GM23248 (cell line): ENCODE measurements at places on chromosomes 3 and 15. TPM values are rescaled to one million over a fixed set of nuclear protein-coding genes. Genes with fewer than 3 reads are reported as not detected.

- no peak overlapping the region for H3K4me3 ChIP-seq
- H3K4me1 ChIP-seq, result no peaks in the 10 kb centered on the region
- DNase-seq, result no peak
These were observed 327.2 kb downstream of the LRTM1 start for GRCh38 chr3:54600441-54601204.

Gene EFCC1
- not detected in 2 replicates for total RNA-seq

DNA sequence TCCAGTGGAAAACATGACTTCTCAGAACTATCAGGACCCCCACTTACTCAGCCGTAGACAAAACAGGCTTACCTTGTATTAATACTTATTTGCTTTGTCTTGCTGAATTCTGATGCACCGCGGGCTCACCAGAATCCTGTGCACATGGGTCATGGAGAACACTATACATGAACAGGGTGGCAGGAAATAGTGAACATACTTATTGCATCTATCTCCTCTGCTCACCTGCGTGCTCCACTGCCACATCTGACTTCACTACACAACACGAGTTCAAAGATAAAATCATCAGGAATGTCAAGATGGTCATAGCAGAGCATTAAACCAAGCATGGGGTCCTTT lies 10.7 kb upstream of the MAPK6 start:
- H3K36me3 ChIP-seq, result no peaks in the 10 kb centered on the region
- no peak for DNase-seq
- H3K27me3 ChIP-seq, result no peaks in the 10 kb centered on the region
- no peak overlapping the region for H3K27ac ChIP-seq
- H3K4me3 ChIP-seq, result no peak overlapping the region

- peaks cover 19% of the 10 kb centered on the region for H3K4me1 ChIP-seq
- H3K36me3 ChIP-seq, result peaks cover 8% of the 10 kb centered on the region; the same call in 1 of the 2 replicates
- no peak overlapping the region for H3K4me3 ChIP-seq
- no peak overlapping the region for H3K27ac ChIP-seq
These were observed 210.3 kb upstream of the CGNL1 start for GRCh38 chr15:57165992-57166391.

DNA sequence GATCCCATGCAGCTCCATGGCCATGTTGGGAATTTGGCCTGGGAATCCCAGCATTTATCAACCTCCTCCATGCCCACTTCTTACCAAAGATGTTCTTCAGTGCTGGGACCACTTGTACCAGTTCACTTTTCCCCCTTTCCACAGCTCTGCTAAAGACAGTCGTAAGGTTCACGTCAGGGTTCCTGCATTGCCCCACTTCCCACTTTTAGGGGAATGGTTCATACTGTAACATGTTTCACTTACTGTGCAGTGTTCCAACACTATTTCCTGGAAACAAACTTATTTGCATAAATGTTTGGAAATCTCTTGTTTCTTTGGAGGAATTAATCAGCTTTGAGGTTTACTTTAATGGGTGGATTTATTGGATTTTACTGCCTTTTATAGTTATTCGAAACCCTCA lies 17.0 kb downstream of the APH1B start:
- H3K27ac ChIP-seq, result no peak overlapping the region
- peaks cover 8% of the 10 kb centered on the region; the same call in 1 of the 2 replicates for H3K36me3 ChIP-seq
- H3K27me3 ChIP-seq, result no peaks in the 10 kb centered on the region
- peaks cover 24% of the 10 kb centered on the region for H3K4me1 ChIP-seq
- DNase-seq, result no peak

DNA sequence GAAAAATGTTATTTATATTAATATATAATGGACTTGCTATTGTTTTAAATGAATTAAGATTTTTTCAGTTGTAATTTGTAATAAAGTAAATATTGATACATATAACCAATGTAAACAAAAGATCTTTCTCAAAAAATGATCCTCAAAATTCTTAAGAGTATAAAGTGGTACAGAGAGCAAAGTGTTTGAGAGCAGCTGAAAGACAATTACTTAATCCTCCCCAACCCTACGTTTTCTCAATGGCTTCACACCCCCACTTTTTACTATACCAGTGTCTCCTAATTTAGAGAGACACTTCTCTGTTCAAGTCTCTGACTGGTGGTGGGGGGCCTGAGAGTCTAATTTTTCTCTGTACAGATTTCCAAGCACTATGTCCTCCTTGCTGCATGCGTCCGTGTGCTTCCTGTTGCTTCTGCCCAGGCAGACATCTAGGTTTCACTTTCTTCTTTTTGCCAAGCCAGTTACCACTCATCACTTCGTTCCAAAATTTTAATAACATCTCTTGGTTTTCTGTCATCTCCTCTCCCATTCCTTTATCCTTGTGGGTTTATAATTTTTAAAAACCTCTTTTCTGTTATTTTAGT lies 276.3 kb upstream of the DNAJC19 start:
- H3K27me3 ChIP-seq, result no peaks in the 10 kb centered on the region
- H3K4me3 ChIP-seq, result peak overlapping the region; percentile 48
- no peaks in the 10 kb centered on the region for H3K36me3 ChIP-seq
- no peak overlapping the region for H3K27ac ChIP-seq
- DNase-seq, result peak; percentile 0

Gene SNX22
- not detected in 2 replicates for total RNA-seq

- H3K4me1 ChIP-seq, result peaks cover 39% of the 10 kb centered on the region
- peaks cover 11% of the 10 kb centered on the region; the same call in 1 of the 2 replicates for H3K36me3 ChIP-seq
- DNase-seq, result peak; percentile 91
- peak overlapping the region; percentile 92 for H3K4me3 ChIP-seq
These were observed 951 bp downstream of the FNDC3B start for GRCh38 chr3:172040078-172040980.

Gene C3orf22
- total RNA-seq, result not detected in 2 replicates

DNA sequence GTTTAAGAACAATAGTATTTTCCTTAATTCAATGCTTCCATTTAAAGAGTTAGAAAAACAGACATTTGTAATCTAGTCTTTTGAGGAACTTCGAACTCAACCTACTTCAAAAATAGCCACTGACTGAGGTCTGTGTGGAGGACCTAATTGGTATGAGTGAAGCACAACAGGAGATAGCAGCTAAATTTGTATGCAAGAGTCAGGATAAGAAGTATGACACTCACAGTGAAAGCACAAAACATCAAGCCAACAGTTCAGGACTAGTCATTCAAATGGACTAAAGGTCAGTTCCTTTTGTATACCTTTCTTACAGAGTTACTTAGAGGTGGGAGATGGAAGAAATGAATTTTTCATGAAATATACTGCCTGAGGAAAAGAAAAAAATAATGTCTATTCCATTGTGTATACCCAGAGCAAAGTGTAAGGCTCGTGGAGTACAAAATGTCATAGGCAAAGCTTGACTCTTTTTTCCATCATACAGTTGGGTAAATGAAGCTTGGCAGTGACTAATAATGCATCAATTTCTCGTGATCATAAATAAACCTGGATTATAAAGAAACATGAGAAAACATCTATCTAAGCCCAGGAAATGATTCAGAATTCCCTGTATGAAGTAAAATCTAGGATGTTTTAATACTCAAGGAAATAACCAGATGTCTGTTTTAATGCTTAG lies 1005.2 kb upstream of the CADM2 start:
- H3K27ac ChIP-seq, result no peak overlapping the region
- no peak overlapping the region for H3K4me3 ChIP-seq
- no peaks in the 10 kb centered on the region for H3K4me1 ChIP-seq
- no peaks in the 10 kb centered on the region for H3K36me3 ChIP-seq
- H3K27me3 ChIP-seq, result no peaks in the 10 kb centered on the region
- DNase-seq, result no peak

DNA sequence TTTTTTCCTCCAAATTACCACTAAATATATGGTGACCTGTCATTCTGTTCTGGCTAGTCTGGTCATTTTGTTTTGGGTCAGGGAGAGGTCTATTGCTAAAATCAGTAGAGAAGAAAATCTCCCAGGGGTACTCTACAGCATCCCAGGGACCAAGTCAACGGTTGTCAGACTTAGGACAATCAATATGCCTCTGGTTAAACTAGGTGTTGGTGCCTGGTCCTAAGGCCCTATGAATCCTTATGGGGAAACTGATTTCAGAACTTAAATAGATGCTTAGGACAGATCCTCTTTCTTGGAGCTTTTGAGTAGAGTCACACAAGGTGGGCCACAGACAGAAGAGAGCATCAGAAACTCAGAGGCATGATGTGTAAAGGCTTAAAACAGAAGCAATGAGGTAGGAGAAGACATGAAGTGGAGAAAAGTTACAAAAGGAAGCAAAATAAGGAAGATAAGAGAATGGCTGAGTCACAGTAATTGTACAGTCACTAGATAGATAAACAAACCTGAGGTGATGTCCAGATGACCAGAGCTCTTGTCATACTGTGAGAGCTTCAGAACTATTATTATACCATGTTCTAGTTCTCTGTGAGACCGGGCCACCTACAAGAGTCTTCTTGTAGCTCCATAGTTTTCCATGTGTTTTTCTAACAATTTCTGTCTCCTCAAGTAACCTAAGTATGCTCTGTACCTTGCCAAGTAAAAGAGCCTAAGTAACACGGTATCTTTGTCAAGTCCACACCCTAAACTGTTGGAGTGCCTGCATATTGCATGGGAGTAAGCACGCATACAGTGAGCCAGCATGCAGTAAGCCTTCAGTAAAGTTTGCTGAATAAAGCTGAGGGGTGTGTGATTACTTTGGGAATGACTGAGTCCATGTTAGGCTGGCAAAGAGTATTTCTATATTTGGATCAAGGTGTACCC lies 44.6 kb upstream of the LEKR1 start:
- no peaks in the 10 kb centered on the region for H3K36me3 ChIP-seq
- H3K27me3 ChIP-seq, result no peaks in the 10 kb centered on the region
- H3K27ac ChIP-seq, result peak overlapping the region; percentile 87
- peaks cover 49% of the 10 kb centered on the region for H3K4me1 ChIP-seq

Gene CCDC51
- 10.1 and 10.6 TPM in 2 replicates for total RNA-seq

Gene TEX55
- total RNA-seq, result not detected in 2 replicates

DNA sequence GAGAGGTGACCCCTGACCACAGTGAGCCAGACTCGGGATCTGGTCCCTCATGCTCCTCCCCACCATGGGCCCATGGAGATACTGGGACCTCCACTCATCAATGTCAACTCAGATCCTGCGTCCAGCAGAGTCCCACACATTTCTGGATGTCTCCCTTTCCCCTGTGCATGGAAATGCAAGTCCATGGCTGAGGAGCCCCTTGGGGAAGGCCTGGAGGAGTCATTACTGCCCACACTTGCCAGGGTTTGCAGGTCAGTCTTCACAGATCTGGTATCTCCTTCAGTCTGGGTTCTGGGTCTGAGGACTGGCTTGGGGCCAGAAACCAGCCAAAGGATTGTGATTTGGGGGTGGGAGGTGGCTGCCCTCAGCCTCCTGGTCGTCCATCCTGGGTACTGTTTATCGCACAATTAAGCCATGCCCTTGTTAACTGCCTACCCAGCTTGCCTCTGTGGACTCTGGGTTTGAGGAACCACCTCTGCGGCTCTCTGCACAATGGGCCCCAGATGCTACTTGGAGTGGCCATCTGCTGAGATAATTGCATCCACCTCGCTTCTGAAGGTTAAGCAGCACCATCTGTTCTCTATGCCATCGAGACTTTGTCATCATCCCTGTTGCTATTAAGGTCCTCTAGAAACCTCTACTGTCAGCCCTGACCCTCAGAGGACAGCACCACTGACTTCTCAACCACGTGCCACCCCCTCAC lies 49.9 kb upstream of the KLF13 start:
- H3K4me3 ChIP-seq, result no peak overlapping the region
- no peaks in the 10 kb centered on the region for H3K27me3 ChIP-seq
- H3K36me3 ChIP-seq, result no peaks in the 10 kb centered on the region

DNA sequence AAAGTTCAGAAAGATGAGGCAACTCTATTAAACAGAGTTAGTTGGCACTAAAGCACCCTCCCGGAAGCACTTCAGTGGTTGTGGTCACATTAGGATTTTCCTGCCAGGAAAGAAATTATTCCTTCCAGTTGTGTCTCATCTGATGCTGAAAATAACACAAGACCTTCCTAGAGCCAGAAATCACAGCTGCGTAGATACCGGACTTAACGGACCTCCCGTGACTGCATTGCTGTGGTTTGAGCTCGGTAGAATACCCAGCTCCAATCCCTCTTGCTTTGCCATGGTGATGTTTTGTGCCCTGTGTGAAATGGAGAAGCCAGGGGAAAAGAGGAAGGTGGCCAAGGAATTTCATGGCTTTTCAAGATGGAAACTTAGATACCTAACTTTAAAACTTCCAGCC lies 215.0 kb upstream of the IGF1R start:
- peak; percentile 15 for DNase-seq
- H3K27me3 ChIP-seq, result peaks cover 14% of the 10 kb centered on the region; the same call in 1 of the 2 replicates
- no peak overlapping the region for H3K27ac ChIP-seq
- no peaks in the 10 kb centered on the region for H3K36me3 ChIP-seq

Gene ZNF385D
- total RNA-seq, result 0.76 and 0.97 TPM in 2 replicates

GRCh38 chr3:170680593-170680992 lies 94.7 kb upstream of the SLC7A14 start:
- H3K36me3 ChIP-seq, result no peaks in the 10 kb centered on the region
- no peak overlapping the region for H3K27ac ChIP-seq
- H3K27me3 ChIP-seq, result no peaks in the 10 kb centered on the region
- no peaks in the 10 kb centered on the region for H3K4me1 ChIP-seq
- no peak for DNase-seq

- H3K27me3 ChIP-seq, result no peaks in the 10 kb centered on the region
- DNase-seq, result peak; percentile 94
- H3K4me3 ChIP-seq, result peak overlapping the region; percentile 76
These were observed 39.3 kb downstream of the PLD1 start for GRCh38 chr3:171770689-171771620.

DNA sequence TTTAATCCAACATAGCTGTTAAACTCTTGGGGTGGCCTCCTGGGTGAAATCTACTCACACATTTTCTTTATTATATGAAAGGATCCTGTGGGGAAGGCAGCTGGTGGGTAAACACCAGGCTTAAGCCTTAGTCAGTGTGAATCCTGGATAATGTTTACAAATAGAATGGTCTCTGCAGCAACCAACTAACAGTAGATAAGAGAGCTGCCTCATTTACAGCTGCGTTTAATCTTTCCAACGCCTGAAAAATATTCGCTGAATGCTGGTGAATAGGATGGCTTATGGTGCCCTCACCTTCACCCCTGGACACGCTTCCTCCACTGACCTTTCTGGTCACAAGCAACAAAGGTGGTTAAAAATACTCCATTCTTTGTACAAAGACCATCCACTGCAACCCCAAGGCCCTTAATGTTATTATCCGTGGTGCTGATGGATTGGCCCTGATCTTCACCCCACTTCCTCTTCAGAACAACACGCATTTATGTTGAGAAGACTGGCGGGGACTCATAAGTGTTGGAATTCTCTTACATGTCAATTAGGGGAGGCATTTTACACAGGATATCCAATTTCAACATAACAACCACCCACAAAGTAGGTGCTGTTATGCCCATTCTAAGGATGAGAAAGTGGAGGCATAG lies 120.0 kb upstream of the FRMD4B start:
- no peaks in the 10 kb centered on the region; the same call in 1 of the 2 replicates for H3K4me1 ChIP-seq
- no peak overlapping the region for H3K27ac ChIP-seq

Gene TRIM42
- total RNA-seq, result not detected in 2 replicates

GRCh38 chr15:78222745-78223395 lies 11.5 kb downstream of the ACSBG1 start:
- H3K27ac ChIP-seq, result no peak overlapping the region
- H3K4me3 ChIP-seq, result no peak overlapping the region
- no peaks in the 10 kb centered on the region for H3K27me3 ChIP-seq
- no peaks in the 10 kb centered on the region for H3K36me3 ChIP-seq

DNA sequence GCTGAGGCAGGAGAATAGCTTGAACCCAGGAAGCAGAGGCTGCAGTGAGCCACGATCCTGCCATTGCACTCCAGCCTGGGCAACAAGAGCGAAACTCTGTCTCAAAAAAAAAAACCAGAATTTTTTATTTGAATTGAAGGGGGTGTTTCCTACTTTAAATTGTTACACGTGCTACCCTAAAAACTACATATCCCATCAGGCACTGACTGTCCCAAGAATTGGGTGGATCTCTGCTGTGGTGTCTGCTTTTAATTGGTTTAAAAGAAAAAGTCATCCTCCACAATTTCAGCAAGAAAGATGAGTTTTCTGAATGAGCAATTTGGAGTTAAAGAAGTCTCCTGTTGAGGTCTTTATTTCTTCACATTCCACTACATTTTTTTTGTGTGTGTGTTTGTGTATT lies 2.1 kb downstream of the PDIA3 start:
- H3K4me1 ChIP-seq, result peaks cover 25% of the 10 kb centered on the region
- DNase-seq, result peak; percentile 67
- H3K27me3 ChIP-seq, result no peaks in the 10 kb centered on the region
- peak overlapping the region; percentile 92 for H3K4me3 ChIP-seq
